ENCODE measurements at places on chromosomes 2 and 18. TPM values are rescaled to one million over a fixed set of nuclear protein-coding genes. Genes with fewer than 3 reads are reported as not detected.

The AMER3 gene
- not detected for total RNA-seq

The PROKR1 gene
- total RNA-seq: not detected

GRCh38 chr2:43461453-43462073, 134.3 kb downstream of the THADA start:
- DNase-seq: no peak
- no peaks in the 10 kb centered on the region for H3K36me3 ChIP-seq
- H3K4me1 ChIP-seq: peaks cover 23% of the 10 kb centered on the region
- no peak overlapping the region for H3K27ac ChIP-seq
- no peaks in the 10 kb centered on the region for H3K27me3 ChIP-seq

The SUMO1 gene
- 28.8 TPM for total RNA-seq

DNA sequence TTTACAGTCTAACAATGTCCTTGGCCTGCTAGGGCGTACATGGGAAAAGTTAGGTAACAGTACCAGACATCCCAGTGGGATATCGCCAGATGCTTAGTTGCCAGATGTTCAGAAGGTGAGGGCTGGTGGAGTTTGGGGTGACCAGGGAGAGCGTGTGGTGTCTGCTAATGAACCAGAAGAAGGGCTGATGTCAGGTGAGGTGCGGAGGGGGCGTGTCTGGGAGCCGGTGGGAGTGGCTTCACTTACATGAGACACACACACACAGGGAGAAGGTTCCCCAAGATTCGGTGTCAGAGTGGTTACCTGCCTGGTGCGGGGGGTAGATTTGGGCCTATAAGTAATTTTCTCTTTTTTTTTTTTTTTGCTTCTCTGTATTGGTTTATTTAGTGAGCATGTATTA, 12.2 kb downstream of the RAB31 start:
- no peak overlapping the region for H3K27ac ChIP-seq
- H3K4me1 ChIP-seq: peaks cover 17% of the 10 kb centered on the region

The UGT1A10 gene
- 29.3 TPM for total RNA-seq

The SLC40A1 gene
- total RNA-seq: 7.7 TPM

GRCh38 chr2:39515897-39516346, 78.8 kb upstream of the MAP4K3 start:
- H3K27me3 ChIP-seq: no peaks in the 10 kb centered on the region
- no peaks in the 10 kb centered on the region for H3K36me3 ChIP-seq

The PCARE gene
- total RNA-seq: not detected

The IMPA2 gene
- total RNA-seq: 167 TPM
